CD4-positive, alpha-beta T cell treated with Interleukin-12 subunit alpha and Interleukin-12 subunit beta, for 1 hour (primary cell): ENCODE measurements at places on chromosomes 11 and 22.
A peak's percentile ranks its signal among the peaks of the same experiment; 100 is the strongest.

- peak; percentile 47 for DNase-seq
Measured at GRCh38 chr22:43136255-43136654, 6.9 kb downstream of the MCAT start.

GRCh38 chr22:24101966-24102365 is 79.3 kb upstream of the SUSD2 start:
- DNase-seq = no peak

GRCh38 chr22:25840167-25840566 is 98.2 kb downstream of the MYO18B start:
- no peak for DNase-seq

DNA sequence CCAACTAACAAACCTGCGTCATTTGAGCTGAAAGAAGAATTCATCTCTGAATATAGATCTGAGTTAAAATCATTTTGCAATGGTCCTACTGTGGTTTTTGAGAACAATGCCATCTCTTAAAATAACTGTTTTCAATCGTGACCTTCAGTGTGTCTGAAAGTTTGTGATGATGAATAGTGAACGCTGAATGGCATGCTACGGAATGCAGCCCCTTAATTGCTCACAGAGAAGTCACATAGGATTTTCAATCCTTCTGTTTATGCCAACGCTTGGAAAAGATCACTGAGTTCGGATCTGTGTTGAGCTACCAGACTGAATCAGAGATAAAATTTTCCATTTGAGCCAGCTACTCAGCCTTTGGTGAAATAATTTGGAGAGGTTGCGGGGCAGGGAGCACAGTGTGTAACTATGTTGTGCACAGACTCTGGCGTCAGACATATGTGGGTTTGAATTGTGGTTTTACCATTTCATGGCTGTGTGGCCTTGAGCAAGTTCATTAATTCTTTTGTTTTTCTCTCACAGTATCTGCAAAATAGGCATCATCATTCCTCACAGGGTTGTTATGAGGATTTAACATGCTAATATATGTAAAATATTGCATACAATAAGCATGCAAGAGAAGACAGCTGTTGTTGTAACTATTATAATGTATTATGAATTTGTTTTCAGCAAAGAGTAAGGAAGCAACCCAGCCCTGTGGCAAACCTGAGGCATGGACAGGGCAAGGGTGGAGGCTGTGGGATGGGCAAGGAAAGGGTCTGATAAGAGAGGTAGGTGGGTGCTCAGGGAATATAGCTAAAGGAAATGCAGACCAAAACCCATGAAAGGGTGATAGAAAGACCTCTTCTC is 679.9 kb downstream of the KCNA4 start:
- DNase-seq = no peak

- no peak for DNase-seq
Measured at GRCh38 chr11:44755556-44756523, 29.1 kb downstream of the TSPAN18 start.

DNA sequence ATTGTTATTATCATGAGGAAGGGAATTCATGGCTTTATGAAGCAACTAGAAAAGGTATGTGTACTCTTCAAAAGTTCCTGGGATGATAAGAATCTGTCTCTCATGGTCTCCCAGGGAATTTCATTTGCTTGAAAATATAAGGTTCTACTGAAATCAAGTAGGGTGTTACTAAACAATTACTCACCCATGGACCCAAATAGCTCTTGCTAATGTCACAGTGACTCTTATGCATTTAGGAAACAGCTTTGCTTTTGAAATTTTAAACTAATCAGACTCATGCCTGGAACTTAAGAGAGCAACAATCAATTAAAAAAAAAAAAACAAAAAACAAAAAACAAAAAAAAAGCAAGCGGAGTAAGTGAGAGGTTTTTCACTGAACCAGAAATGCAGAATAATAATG is 1546.3 kb upstream of the TENM4 start:
- DNase-seq = no peak

DNA sequence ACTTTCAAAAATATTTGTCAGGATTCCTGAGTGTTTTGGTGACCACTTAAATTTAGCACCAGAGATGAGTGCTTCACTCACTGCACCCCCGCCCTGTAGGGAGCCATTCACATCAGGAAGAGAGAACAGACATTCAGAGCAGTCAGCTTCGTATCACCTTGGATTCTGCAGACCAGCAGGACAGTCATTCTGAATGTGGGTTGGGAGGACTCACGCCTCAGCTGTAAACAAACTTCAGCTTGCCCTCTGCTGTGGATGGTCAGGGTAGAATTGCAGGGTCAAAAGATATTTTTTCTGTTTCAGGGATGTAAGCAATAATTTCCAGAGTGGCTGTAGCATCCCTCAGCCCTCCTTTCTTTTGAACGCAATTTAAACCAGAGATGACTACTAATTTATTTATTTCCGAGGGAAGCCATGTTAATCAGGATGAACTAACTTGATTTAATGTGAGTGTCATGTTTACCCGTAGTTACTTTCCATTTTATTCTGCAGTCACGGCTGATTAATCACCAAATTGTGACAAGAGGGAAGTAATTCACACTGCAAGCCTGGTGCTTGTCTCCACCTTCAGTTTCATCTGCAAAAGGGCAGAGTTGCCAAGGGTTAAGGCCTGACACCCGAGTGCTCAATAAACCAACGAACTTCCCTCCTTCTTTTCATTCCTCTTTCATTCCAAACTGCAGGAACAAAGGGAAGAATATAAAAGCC is 174.2 kb upstream of the DDI1 start:
- DNase-seq = no peak

- DNase-seq = no peak
Measured at GRCh38 chr11:23405350-23405937, 545.2 kb upstream of the CCDC179 start.

DNA sequence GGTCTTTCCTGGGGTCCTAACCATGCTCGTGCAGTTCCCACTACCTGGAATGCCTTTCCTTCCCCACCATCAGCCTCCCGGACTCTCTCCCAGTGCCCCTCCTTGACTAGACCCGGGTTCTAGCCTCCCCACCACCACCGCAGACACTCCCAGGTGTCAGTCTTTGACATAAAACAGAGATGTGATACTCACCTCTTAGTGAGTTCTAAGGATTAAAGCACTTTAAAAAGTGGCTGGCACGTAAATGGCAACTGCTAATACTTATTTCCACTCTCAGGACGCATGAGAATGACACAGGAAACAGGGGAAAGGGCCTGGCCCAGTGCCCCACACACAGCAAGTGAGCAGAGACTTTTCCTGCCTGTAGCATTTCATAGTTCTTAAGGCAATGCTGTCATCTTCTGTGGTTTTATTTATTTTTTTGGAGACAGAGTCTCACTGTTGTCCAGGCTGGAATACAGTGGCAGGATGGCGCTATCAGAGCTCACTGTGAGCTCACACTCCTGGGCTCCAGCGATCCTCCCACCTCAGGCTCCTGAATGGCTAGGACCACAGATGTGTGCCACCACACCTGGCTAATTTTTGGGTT is 1.9 kb upstream of the SLC25A45 start:
- DNase-seq = peak; percentile 46

DNA sequence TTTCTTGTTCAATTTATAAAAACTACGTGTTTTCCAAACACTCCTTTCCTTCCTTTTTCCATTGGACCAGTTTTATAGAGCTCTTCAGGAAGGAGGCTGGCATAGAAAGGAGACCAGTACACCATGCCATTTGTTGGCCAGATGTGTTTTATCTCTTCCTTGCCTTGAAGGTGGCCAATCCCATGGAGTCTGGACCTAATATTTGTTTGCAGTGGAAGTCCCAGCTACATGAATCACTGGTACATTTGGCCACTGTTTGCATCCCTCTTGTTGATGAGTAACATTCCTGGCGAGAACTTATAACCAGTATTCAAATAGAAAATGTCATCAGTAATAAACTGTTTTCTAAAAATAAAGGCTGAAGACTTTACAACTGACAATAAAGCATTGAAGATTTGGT is 110.2 kb downstream of the ANO3 start:
- no peak for DNase-seq

DNA sequence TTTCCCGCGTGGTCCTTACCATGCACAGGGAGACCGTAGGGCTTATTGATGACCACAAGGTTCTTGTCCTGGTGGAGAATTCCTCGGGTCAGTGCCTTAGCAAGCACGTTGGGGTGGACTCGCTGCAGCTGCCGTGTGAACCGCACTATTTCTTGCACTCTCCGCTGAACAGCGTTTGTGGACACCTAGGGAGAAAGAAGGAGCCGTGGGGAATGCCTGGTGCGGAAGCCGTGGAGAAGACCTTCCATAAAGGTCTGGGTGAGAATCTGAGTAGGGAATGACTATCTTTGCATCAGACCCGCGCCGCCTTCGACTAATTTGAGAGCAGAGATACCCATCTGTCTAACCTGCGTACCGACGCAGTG is 597 bp downstream of the RPUSD4 start:
- no peak for DNase-seq

GRCh38 chr11:74366576-74366975 is 31.7 kb downstream of the PGM2L1 start:
- DNase-seq = no peak

GRCh38 chr11:119624102-119624615 is 104.8 kb downstream of the NECTIN1 start:
- DNase-seq = no peak

- no peak for DNase-seq
Measured at GRCh38 chr22:19719488-19720021, 3.8 kb upstream of the GP1BB start.

- DNase-seq = no peak
Measured at GRCh38 chr11:120020981-120021380, 116.9 kb downstream of the TRIM29 start.

GRCh38 chr11:129992161-129992944 is 10.3 kb downstream of the PRDM10 start:
- DNase-seq = peak; percentile 48

- no peak for DNase-seq
Measured at GRCh38 chr11:114192841-114193389, 103.3 kb upstream of the NNMT start.
